ENCODE measurements at places on chromosomes 11 and 22.

GRCh38 chr22:21450320-21450831, 16.8 kb upstream of the TMEM191C start:
- no peak for DNase-seq

GRCh38 chr22:30868663-30869385, 99.8 kb downstream of the MORC2 start:
- DNase-seq = no peak

- no peak for DNase-seq
These were observed 696 bp upstream of the MICAL2 start for GRCh38 chr11:12109591-12110196.

DNA sequence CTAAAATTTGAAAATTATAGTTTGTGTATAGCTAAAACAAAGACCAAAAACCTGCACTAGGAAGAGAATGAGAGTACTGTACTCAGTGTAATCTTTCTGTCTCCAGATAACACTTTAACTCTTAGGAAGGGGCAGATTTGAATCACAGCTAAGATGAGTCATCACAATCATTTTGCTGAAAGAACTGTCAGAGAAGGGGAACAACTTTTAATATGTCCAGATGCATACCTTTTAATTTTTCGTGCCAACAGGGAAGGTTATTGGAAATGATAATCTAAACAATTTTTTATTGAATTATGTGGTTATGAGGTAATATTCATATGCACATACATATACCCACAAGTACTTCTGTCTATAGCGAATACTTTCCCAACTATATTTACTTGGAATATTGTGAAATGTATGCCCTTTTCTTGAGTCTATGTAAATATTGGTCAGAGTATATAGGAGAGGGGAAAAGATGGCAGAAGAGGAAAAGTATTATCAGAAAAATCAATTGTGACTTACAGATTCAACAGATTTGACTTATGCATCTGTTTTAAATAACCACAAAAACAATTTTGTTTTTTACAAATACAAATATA, 51.1 kb upstream of the MUC15 start:
- DNase-seq = no peak

Measured in iPS DF 19.7 (cell line).